ENCODE measurements at places on chromosomes 6 and 20. TPM values are rescaled to one million over a fixed set of nuclear protein-coding genes. Genes with fewer than 3 reads are reported as not detected.

The SOX18 gene
- polyA plus RNA-seq, result 36.5 TPM

The PARD6B gene
- 9.2 TPM for polyA plus RNA-seq

The FLRT3 gene
- 14.2 TPM for polyA plus RNA-seq

The PPP1R14C gene
- 6.5 TPM for polyA plus RNA-seq

The ADGRF5 gene
- 44.1 TPM for polyA plus RNA-seq

The ANGPT4 gene
- 0.24 TPM for polyA plus RNA-seq

The ZNF311 gene
- 0.77 TPM for polyA plus RNA-seq

The GCNT2 gene
- 10.5 TPM for polyA plus RNA-seq

The C6orf132 gene
- polyA plus RNA-seq, result 5.6 TPM

The DPPA5 gene
- not detected for polyA plus RNA-seq

The NT5E gene
- 13.1 TPM for polyA plus RNA-seq

The RING1 gene
- polyA plus RNA-seq, result 48.6 TPM

The EYS gene
- polyA plus RNA-seq, result not detected

The TJAP1 gene
- polyA plus RNA-seq, result 13.6 TPM

The SAMD3 gene
- polyA plus RNA-seq, result 1.1 TPM

The MACROD2 gene
- 3.0 TPM for polyA plus RNA-seq

The DZANK1 gene
- 3.9 TPM for polyA plus RNA-seq

Data from kidney (tissue), 22 donors.